ENCODE measurements at places on chromosomes 7 and 10. TPM values are rescaled to one million over a fixed set of nuclear protein-coding genes. Genes with fewer than 3 reads are reported as not detected.

The HMX2 gene
- not detected for total RNA-seq

The EVX1 gene
- total RNA-seq, result 0.51 TPM

The OLAH gene
- 0.54 TPM for total RNA-seq

The TRIP6 gene
- 93.8 TPM for total RNA-seq

The ACTL6B gene
- total RNA-seq, result not detected
